ENCODE measurements at places on chromosomes 5 and 9.

DNA sequence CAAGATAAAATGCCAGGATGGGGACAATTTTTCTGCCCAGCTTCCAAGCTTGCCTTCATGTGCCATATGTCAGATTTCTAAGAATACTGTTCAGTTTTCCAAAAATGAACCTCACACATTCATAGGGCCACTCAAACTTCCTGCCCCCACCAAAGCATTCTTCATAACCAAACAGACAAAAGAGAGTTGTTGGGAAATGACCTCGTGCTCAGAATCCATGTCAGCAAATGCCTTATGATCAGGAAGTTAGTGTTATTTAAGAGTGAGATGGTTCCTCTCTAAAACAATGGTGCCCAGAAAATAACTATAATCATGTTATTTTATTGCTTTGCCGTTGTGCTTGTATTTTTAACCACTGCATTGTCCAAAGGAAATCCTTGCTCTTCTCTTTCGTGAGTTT is 208.2 kb downstream of the ZNF608 start:
- no peak for DNase-seq

- no peak for DNase-seq
These were observed 6.9 kb upstream of the EGR1 start for GRCh38 chr5:138458384-138458783.

DNA sequence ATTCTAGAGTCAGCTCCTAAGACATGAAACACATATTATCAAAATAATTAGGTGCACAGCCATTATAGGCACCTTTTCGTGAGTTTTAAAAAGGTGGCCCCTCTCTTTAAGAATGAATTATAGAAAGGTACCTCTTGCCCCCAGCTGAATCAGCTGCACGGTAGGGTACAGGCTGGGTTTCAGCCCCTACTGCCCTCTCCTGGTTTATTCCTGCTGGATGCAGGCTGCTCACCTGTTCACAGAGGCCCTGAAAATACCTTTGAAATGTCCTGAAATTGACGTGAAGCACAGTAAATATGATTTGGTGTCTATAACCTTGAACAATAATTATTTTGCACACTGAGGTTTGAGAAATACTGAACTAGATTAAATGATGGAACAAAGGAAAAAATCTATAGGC is 504.8 kb upstream of the SGCD start:
- no peak for DNase-seq

- DNase-seq = no peak
These were observed 12.8 kb upstream of the NIPAL4 start for GRCh38 chr5:157447201-157447637.

DNA sequence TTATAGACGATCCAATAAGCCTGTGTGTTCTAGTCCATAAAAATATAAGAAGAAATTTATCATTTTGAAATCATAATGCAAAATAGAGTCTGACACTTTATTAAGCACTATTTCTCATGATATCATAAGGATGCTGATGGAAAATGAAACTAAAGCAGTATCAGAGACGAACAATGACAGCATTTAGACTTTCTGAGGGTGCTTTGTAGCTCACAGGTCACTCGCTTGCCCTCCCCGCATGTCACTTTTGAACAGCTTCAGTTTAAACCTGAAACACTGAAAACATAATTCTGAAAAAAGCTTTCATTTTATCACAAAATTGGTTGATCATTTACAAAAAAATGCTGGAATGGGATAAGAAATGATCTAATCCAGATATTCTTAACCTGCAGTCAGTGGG is 247.1 kb downstream of the EBF1 start:
- DNase-seq = no peak

DNA sequence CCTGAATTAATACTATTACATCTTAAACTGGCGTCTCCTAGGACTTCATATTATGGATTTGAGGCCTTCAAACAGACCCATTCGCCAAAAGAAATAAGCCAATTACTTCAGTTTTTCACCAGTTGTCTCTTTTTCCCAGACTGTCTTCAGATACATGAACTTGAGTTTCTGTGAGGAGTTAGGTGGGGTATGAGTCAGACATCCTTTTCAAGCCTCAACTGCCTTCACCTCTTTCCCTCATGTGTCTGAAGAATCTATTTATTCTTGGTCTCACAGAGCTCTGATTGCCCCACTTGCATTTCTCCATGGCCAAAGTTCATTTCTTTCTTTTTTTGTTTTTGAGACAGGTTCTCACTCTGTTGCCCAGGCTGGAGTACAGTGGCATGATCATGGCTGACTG is 12.5 kb downstream of the WNT8A start:
- no peak for DNase-seq

DNA sequence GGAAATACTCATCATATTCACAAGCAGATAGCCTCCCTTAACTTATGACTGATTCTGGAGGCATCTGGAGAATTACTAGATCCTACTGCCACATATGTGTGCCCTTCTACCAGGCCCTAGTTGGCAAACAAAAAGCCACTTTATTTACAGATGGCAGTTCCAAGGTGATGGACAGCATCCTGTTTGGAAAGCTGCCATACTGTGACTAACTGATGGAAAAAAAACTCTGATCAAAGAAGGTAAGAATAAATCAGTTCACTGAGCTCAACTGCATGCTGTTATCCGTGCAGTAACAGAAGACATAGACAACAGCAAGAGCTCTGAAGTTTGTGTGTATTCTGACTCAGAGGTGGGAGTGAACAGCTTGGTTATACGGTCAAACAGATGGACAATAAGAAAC is 279.8 kb upstream of the POU5F2 start:
- DNase-seq = no peak

DNA sequence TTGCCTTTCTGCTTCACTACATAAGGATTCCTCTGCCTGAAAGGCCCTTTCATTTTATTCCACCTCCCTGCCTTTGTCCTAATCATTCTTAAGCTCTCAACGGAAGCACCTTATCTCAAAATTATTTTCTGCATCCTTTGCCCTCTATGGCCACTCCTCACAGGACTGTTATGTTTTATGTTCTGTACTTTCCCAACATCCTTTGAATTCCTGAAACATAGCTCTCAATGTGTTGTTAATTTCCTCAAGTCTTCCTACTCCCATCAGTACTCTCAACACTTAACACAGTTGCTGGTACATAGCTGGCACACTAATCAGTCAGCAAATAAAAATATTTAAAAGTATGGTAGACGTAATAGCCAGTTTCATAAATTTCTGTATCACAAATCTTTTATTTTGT is 193.0 kb downstream of the RFX3 start:
- no peak for DNase-seq

GRCh38 chr9:113898151-113898550 is 22.0 kb downstream of the ZNF618 start:
- DNase-seq = no peak

GRCh38 chr9:70106571-70106970 is 62.9 kb downstream of the MAMDC2 start:
- no peak for DNase-seq

- DNase-seq = no peak
These were observed 11.0 kb upstream of the ATP6V0E1 start for GRCh38 chr5:172972552-172972951.

DNA sequence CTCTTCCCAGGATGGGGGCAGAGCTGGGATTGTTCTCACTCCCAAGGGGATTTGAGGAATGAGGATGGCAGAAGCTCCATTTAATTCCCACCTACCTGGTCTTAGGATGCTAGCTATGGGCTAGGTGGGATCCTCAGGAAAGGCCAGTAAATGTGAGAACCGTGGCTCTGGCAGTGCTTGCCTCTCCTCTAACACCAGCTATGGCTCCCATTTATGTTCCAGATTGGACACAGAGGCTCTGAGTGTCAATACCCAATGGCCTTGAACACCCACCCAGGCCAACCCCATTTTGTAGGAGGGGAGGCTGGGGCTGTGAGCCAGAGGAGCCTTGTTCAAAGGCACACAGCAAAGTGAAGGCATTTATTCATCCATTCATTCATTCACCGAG is 10.2 kb upstream of the DAB2IP start:
- no peak for DNase-seq

- no peak for DNase-seq
These were observed 50.0 kb downstream of the CAST start for GRCh38 chr5:96712100-96712746.

GRCh38 chr5:168291964-168292785 is 730 bp downstream of the WWC1 start:
- no peak for DNase-seq

DNA sequence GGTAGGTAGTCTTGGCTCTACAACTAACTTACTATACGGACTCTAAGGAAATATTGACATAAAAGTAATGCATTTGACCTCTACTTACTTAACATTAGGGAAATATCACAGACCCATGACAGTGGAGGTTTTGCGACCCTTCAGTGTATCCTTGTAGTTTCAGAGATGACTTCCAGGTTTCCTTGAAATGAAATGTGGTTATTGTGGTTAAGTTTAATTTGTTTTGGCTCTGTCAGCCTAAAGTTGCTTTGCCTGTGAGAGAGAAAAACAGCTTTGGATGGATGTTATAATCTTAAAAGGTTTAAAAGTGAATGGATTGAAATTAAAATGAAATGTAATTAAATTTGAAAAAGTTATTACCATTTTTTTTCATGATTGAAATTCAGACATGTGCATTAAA is 42.9 kb downstream of the LRRTM2 start:
- DNase-seq = no peak

GRCh38 chr9:137631345-137632229 is 12.8 kb downstream of the EHMT1 start:
- no peak for DNase-seq

DNA sequence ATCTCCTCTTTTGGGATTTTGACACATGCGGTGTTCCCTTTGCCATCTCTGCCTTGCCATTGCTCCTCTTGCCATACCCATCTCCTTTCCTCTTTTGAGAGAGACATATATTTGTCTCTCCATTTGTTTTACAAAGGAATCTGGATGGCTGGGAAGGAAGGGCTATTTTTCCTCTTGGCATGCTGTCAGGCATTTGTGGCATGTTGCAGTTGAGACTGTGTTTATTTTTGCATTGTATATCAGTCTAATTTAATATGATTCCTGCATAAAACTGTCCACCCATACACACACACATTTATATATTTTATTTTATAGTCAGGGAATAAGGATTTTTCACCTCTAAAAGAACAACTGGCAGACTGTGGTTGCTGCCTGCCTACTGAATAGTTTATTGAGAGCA is 1105.8 kb upstream of the SEMA6A start:
- DNase-seq = no peak

- no peak for DNase-seq
These were observed 2.3 kb downstream of the EFNA5 start for GRCh38 chr5:107668154-107669095.

DNA sequence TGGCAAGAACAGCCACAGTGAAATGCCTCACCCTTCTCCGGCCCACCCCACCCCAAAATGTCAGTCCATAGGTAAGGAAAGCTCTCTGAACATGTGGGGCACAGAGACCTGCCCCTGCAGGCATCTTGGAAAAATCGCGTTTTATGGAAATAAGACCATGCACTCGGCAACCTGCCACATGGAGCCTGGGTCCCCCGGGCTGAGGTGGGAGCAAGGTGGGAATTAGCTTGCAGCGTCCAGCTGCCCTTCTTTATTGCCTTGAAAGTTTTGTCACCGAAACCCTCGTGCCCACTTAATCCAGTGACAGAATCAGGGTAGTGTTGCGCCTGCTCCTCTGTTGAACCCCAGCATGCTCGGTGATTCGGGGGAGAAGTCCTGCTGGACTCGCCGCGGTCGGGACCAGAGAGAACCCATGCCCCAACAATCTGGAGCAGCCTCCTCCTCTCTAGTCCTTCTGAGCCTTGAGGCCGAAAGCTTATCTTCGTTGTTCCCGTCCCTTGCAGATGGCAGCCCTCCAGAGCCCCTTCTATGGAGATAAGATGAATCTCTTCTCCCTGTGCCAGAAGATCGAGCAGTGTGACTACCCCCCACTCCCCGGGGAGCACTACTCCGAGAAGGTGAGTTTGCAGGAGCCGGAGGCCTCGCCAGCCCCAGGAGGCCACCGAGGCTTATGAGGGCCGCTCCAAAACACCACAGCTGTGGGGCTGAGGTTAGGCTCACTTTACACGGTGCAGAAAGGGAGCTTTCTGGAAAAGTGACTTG is 67.9 kb downstream of the PSMB7 start:
- DNase-seq = no peak

- no peak for DNase-seq
These were observed 699 bp downstream of the AKNA start for GRCh38 chr9:114386886-114387679.

DNA sequence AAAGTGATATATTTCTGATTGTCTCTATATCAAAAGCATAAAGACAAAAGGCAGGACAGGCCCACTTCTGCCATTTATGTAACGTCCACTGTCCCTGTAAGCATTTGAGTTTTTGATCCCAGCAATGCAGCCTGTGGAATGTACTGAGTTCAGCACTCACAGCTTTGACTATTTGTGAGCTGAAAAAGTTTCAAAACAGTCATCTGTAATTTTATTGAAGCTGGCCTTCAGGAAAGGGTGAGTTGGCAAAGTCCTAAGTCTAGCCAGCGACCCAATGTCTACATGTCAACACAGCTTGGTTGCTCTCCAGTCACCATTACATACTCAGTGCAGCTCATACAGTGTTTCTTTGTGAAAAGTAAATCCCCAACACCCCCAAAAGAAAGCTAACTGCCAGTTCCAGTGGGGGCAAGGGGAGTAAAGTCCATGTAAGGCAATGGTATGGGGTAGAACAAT is 9.7 kb downstream of the LIFR start:
- no peak for DNase-seq

DNA sequence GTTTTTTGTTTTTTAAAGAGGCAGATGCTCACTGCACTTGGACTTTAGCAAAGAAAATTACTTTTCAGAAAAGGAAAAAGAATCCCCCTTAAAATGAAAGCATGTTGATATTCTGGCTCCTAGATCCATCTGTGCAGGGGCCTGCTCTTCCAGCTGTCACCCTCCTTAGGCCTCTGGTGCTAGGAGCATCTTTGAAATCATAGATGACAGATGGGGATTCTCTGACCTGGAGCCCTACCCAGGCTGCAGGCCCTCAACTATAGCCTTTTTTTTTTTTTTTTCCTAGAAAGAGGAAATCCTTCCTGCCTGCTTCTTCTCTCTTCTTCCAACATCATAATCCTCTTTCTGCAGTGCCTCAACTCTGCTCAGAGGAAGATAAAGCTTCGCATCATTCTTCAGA is 16.3 kb upstream of the DCP2 start:
- DNase-seq = no peak

DNA sequence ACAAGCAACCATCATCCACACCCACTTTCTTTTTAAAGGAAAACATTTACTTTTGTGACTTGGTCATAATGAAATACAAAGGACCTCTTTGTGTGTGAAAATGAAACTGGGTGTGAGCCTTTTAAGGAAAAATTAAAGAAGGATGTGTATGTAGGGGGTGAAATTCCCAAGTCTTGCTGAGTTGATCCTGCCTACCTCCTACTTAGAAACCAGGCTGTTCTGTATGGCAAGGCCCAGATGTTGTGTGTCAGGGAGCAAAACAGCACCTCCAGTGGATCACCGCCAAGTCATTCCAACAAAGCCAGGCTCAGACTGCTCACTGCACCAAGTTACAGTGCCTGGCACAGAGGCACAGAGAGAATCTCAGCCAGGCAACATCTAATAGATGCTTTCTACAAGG is 198.5 kb upstream of the FBN2 start:
- DNase-seq = no peak

DNA sequence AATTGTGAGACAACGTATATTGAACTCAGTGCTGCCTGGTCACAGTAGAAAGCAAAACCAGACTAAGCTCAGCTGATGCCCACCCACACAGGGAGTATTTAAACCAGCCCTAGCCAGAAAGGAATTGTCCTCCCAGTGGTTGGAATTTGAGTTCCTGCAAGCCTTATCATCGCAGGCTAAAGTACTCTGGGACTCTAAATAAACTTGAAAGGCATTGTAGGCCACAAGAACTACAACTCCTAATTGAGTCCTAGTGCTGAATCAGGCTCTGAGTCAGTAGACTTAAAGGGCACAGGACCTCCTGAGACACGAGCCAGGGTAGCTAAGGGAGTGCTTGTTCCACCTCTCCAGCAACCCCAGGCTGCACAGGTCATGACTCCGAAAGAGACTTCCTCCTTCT is 171.4 kb downstream of the MCTP1 start:
- DNase-seq = peak; percentile 35

All from T1000 (cell line).